ENCODE measurements at places on chromosomes 7 and 10.
A peak's percentile ranks its signal among the peaks of the same experiment; 100 is the strongest.

DNA sequence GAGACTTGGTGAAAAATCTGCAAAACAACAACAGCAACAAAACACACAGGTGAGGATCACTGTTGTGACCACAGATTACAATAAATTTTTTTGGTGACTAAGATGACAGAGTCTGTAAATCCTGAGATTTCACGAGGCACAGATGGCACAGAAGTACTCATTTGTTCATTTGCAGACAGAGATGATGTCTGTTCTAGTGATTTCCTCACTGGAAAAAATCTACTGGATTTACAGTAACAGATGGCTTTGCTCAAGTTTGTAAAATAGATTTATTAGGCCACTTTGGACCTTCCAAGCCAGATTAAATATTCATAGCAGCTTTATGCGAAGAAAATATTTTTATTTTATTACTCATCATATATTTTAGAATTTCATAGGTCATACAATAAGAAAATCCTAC is 113.5 kb upstream of the IL6 start:
- peak; percentile 28 for DNase-seq

DNA sequence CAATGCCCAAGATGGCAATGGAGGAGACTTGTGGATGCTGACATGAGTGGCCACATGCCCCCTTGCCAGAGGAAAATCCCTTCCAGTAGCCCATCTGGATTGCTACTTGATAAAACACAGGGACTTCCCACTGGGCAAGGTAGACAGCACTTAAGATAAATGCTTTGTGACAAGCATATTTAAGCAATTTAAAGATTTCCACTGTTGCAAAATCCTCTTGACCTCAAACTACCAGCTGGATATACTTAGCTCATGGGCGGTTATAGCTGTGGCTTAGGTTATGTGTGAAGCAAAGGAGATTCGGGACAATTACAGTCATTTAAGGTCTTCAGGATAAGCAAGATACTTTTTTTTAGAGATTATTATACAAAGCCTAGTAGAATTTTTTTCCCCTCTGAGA is 238.1 kb downstream of the BMPER start:
- DNase-seq: no peak

DNA sequence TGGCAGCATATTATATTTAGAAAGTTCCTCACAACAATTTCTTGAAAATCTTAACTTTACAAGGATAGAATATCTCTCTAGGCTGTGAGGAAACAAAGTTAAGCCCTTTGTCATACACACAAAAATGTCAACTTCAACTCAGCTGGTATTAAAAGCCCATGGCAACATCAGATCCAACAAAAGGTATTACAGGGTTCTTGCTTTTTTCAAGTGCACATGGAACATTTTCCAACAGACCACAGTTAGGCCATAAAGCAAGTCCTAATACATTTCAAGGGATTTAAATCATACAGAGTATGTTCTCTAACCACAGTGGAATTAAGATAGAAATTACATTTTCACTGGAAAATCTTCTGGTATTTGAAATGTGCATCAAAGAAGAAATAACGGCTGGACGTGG is 71.9 kb upstream of the OIT3 start:
- no peak for DNase-seq

GRCh38 chr10:129964611-129965424 is 744 bp upstream of the EBF3 start:
- no peak for DNase-seq

DNA sequence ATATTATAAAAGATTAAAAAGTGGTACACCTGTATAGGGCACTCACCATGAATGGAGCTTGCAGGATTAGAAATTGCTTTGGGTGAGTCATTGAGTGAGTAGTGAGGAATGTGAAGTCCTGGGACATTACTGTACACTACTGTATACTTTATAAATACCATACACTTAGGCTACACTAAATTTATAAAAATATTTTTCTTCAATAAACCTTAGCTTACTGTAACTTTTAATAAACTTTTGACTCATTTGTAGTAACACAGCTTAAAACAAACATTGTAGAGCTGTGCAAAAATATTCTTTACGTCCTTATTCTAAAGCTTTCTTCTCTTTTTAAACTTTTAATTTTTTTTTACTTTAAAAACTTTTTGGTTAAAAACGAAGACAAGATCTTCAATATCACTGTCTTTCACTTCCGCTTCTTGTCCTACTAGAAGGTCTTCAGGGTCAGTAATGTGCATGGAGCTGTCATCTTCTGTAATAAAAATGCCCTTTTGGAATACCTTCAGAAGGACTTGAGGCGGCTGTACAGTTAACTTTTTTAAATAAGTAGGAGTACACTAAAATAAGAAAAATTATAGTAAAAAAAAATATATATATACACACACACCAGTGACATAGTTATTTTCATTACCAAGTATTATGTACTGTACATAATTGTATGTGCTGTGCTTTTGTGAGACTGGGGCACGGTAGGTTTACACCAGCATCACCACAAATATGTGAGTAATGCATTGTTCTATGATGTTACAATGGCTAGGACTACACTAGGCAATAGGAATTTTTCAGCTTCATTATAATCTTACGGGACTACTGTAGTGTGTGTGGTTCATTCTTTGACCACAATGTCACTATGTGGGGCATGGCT is 3.5 kb downstream of the STK31 start:
- no peak for DNase-seq

DNA sequence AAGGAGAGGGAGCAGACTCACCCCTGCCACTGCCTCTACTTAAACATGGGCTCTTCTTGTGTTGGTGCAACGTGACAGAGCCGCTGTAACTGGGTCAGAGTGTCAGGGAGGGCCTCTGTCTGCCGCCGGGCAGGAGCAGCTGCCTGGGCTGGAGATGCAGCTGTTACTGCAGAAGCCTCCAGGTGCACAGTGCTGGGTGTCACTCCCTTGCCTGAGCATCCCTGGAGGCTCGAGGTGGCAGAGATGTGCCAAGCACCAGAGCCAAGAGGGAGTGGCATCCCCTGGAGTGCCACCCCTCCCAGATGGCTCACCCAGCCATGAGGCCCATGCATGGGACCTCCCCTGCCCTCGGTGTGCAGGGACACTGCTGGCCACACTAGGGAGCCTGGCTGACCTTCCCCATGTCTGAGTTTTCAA is 145.7 kb downstream of the PRPF18 start:
- no peak for DNase-seq

GRCh38 chr7:2825559-2826227 is 18.4 kb downstream of the GNA12 start:
- DNase-seq: no peak

DNA sequence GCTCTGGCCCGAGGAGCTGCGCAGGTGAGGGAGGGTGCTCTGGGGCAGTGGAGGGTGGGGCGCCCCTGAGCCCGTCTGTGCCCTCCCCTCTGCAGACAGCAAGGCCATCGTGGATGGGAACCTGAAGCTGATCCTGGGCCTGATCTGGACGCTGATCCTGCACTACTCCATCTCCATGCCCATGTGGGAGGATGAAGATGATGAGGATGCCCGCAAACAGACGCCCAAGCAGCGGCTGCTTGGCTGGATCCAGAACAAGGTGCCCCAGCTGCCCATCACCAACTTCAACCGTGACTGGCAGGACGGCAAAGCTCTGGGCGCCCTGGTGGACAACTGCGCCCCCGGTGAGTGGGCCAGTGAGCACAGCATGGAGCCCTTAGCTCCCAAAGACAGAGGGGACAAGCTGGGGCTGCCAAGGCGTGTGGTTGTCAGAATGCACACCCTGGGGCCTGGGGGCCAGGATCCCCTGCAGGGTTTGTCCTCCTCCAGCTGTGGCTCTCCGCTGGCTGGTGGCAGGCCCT is 5.1 kb downstream of the FLNC start:
- DNase-seq: no peak

GRCh38 chr7:930975-931758 is 23.3 kb downstream of the ADAP1 start:
- DNase-seq: no peak

- no peak for DNase-seq
Observed at GRCh38 chr10:28090506-28090905, 91.6 kb upstream of the ODAD2 start.

GRCh38 chr10:7311218-7311849 is 99.5 kb downstream of the SFMBT2 start:
- no peak for DNase-seq

All from left kidney (tissue), 8 donors.